T-cell (primary cell): ENCODE measurements at places on chromosomes 2 and 18. TPM values are rescaled to one million over a fixed set of nuclear protein-coding genes. Genes with fewer than 3 reads are reported as not detected.

DNA sequence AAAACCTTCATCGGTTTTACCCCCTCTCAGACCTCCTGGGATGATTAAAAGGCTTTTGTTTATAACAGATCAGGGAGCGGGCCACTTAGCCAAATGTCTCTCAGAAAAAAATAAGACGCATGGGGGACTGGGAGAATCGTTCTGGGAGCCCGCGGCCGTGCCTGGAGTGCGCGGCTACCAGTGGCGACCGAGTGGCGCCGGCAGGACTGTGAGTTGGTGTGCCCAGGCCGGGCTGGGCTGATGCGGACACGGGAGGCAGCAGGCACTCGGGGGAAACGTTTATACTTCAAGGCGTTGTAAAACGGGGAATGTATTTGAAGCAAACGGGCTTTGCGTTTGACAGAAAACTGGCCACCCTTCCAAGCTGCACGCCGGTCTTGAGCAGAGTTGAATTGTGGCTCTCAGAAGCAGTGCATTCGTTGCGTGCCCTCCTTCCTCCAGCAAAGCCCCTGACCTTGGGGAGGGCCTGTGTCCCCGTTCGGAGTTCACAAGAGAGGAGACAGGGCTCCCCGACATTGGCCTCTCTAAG, 4.7 kb upstream of the HOXD10 start:
- DNase-seq, result no peak
- no peak overlapping the region for H3K4me3 ChIP-seq
- H3K4me1 ChIP-seq, result peaks cover 8% of the 10 kb centered on the region
- no peak overlapping the region for H3K27ac ChIP-seq
- H3K36me3 ChIP-seq, result no peaks in the 10 kb centered on the region

GRCh38 chr2:15745350-15745749, 153.7 kb downstream of the DDX1 start:
- DNase-seq, result no peak
- no peaks in the 10 kb centered on the region for H3K36me3 ChIP-seq
- H3K27ac ChIP-seq, result no peak overlapping the region
- H3K4me3 ChIP-seq, result no peak overlapping the region
- no peaks in the 10 kb centered on the region for H3K4me1 ChIP-seq

GRCh38 chr2:66437691-66438497, 3.0 kb downstream of the MEIS1 start:
- H3K4me3 ChIP-seq, result no peak overlapping the region
- no peak for DNase-seq
- H3K36me3 ChIP-seq, result no peaks in the 10 kb centered on the region
- H3K27ac ChIP-seq, result no peak overlapping the region
- H3K4me1 ChIP-seq, result peaks cover 23% of the 10 kb centered on the region

Gene IL37
- total RNA-seq, result not detected

Gene WDFY1
- 45.2 TPM for total RNA-seq

GRCh38 chr2:117603060-117603459, 211.4 kb upstream of the DDX18 start:
- no peaks in the 10 kb centered on the region for H3K27me3 ChIP-seq
- DNase-seq, result no peak

DNA sequence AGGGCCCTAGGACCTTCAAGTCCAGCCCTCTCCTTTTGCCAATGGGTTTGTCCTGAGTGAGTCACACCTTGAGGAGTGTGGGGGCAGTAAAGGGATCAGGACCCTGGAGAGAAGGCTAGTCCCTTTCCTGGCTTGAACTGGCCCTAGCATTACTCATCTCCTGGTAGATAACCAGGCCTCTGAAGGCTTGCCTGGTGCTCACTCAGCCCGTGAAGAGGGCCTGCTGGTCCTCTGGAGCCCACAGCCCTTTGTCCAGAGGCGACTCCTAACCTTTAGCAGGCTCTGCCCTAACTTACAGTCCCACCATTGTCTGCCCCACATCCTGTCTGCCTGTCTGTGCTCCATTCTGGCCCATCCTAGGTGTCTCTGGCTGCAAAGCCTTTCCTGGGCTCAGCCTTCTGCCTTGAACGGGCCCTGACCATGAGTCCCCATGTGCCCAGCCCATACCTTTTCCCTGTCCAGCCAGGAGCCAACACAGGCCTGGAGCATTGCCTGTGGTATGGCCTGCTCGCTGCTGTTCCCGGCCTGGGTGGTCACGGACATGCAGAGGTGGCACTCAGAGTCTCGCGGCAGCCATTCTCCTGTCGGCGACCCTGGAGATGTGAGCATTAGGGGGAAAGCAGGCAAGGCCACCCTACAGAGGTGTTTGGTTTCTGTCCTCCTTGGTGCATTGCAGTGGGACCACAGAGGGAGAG, 5.0 kb downstream of the SFTPB start:
- H3K27me3 ChIP-seq, result peaks cover 17% of the 10 kb centered on the region
- no peak overlapping the region for H3K27ac ChIP-seq
- H3K4me1 ChIP-seq, result peaks cover 3% of the 10 kb centered on the region

GRCh38 chr2:151999053-151999452, 99.8 kb downstream of the CACNB4 start:
- no peaks in the 10 kb centered on the region for H3K36me3 ChIP-seq
- H3K4me3 ChIP-seq, result no peak overlapping the region
- no peak for DNase-seq
- H3K27me3 ChIP-seq, result no peaks in the 10 kb centered on the region
- no peak overlapping the region for H3K27ac ChIP-seq
- no peaks in the 10 kb centered on the region for H3K4me1 ChIP-seq

DNA sequence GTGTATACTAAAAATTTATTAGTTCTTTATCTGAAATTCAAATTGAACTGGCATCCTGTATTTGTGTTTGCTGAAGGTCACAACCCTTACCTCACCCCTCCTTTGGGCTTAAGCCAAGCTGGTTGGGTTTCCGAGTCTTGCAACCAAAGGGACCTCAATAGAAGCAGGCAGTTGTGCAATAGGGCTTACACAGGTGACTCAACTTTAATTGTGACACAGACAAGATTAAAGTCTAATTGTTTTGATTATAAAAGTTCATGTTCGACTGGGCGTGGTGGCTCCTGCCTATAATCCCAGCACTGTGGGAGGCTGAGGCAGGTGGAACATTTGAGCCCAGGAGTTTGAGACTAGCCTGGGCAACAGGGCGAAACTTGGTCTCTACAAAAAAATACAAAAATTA, 71.5 kb downstream of the RAB31 start:
- H3K27ac ChIP-seq, result no peak overlapping the region
- H3K27me3 ChIP-seq, result no peaks in the 10 kb centered on the region
- no peak for DNase-seq
- H3K36me3 ChIP-seq, result no peaks in the 10 kb centered on the region

DNA sequence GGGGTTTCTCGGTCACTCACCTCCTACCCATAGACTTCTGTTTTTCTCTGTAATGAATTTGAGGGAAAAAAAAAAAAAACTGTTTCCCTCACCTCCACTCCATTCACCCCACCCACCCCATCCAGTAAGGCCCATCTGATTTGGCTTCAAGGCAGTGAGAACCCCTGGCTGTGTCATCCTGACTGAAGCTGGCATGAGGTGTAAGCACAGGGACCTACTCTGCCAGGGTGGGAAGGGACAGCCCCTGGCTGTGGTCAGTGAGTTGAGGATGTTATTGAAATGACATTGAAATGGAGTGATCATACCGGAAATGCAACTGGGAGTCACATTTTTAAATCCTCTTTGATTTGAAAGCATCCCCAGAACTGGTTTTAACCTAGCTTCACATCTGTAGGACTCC, 19.1 kb upstream of the BCL2L11 start:
- no peaks in the 10 kb centered on the region for H3K36me3 ChIP-seq
- no peak for DNase-seq
- peaks cover 6% of the 10 kb centered on the region for H3K4me1 ChIP-seq

DNA sequence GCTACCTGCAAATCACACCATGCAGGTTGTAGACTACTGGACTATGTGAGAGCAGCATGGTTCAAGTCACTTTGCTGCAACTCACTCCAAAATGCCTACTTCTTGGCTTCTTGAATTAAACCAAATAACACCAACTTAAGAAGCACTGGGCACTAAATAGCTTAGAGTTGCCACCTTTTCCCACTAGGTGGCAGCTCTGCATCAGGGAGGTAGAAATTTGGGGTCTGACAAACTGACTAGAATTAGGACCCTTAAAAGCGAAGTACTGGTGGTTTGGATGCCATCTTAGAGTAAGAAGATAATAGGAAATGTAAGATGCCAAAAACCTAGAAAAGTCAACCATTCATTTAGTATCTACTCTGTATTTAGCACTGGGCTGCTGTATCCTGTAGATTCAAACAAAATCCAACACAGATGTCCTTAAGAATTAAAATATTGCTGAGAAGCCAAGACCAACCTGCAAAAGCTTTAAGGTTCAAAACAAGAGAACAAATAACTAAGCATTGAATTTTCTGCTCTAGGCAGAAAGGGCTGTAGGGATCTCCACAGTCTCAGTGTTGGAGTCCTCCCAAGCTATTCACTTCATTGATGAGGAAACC, 65.5 kb downstream of the CCBE1 start:
- DNase-seq, result no peak
- no peaks in the 10 kb centered on the region for H3K4me1 ChIP-seq
- no peak overlapping the region for H3K27ac ChIP-seq
- H3K4me3 ChIP-seq, result no peak overlapping the region

Gene CTLA4
- total RNA-seq, result 11.9 TPM

Gene FOXD4L1
- total RNA-seq, result 0.38 TPM

- no peaks in the 10 kb centered on the region for H3K36me3 ChIP-seq
- no peak overlapping the region for H3K4me3 ChIP-seq
- H3K27ac ChIP-seq, result no peak overlapping the region
- DNase-seq, result no peak
- H3K27me3 ChIP-seq, result peaks cover 22% of the 10 kb centered on the region
- no peaks in the 10 kb centered on the region for H3K4me1 ChIP-seq
These were observed 37.7 kb downstream of the PSD4 start for GRCh38 chr2:113211226-113212105.

GRCh38 chr2:219664944-219665343, 37.5 kb downstream of the SLC4A3 start:
- H3K4me3 ChIP-seq, result no peak overlapping the region
- no peak for DNase-seq
- no peaks in the 10 kb centered on the region for H3K4me1 ChIP-seq
- H3K27ac ChIP-seq, result no peak overlapping the region
- H3K36me3 ChIP-seq, result no peaks in the 10 kb centered on the region

- no peaks in the 10 kb centered on the region for H3K36me3 ChIP-seq
- no peak overlapping the region for H3K27ac ChIP-seq
- DNase-seq, result no peak
- H3K4me1 ChIP-seq, result no peaks in the 10 kb centered on the region
- H3K4me3 ChIP-seq, result no peak overlapping the region
- no peaks in the 10 kb centered on the region for H3K27me3 ChIP-seq
These were observed 150.5 kb upstream of the L3MBTL4 start for GRCh38 chr18:6564950-6565814.

Gene FAP
- total RNA-seq, result 0.88 TPM

DNA sequence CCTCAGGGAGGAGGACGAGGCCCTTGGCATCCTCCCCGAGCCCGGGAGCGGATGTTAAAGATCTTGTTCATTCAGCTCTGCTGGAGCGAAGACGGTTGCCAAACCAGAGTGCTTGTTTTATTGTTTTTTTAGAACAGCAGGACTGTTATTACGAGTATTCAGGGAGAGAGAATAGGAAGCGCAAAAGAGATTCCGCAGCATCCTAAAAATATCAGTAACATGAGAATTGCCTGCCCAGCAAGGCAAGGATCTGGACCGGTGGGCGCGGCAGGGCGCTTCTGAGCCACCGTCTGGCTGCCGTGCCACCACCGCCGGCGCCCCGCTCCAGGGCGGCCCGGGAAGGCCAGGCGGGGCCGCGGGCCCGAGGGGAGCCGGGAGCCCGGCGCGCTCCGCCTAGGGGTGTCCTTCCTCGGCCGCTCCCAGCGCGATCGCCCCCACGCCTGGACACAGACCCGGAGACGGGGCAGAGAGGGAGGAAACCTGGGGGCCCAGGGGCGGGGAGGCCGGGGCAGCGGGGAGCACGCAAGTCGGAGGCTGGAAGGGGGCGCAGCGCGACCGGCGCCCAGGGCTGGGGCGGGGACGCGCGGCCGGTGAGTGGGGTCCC, 843 bp downstream of the CYS1 start:
- H3K4me1 ChIP-seq, result peaks cover 7% of the 10 kb centered on the region
- no peak for DNase-seq
- H3K36me3 ChIP-seq, result no peaks in the 10 kb centered on the region
- H3K4me3 ChIP-seq, result no peak overlapping the region
- no peak overlapping the region for H3K27ac ChIP-seq
- peaks cover 81% of the 10 kb centered on the region for H3K27me3 ChIP-seq

- no peak overlapping the region for H3K27ac ChIP-seq
- H3K4me1 ChIP-seq, result no peaks in the 10 kb centered on the region
- no peaks in the 10 kb centered on the region for H3K36me3 ChIP-seq
- DNase-seq, result no peak
These were observed 33.7 kb upstream of the NPAS2 start for GRCh38 chr2:100786297-100786658.

Gene DNAJC5G
- total RNA-seq, result not detected

DNA sequence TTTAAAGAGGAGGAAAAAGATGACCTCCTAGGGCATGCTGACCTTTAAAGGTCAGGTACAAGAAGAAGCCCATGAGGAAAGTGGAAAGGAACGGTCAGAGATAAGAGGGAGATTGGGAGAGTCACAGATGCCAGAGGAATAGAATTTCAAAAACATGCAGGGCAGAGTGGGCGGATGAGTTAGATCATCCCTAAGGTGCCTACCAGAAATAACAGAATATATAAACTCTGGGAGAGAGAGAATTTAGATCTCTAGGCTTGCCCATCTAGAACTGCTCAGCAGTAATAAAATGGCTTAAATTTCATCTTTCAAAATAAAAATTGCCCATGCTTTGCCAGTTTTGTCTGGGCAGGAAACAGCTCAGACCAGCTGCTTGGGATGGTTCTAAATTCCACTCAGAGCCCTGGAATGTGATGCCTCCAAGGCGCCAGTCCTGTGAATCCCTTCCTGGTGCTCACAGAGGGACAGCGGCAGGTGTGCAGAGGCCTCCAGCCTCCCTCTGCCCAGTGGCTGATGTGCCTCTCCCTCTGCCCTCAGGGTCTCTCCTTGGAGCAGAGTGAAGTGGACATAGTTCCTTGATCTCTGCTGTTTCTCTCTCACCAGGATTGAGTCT, 130.9 kb downstream of the ANTXR1 start:
- no peaks in the 10 kb centered on the region for H3K36me3 ChIP-seq
- no peak for DNase-seq
- no peaks in the 10 kb centered on the region for H3K27me3 ChIP-seq

Gene IL36RN
- not detected for total RNA-seq

GRCh38 chr2:151097128-151097527, 164.5 kb downstream of the RBM43 start:
- H3K27me3 ChIP-seq, result no peaks in the 10 kb centered on the region
- H3K4me3 ChIP-seq, result no peak overlapping the region
- no peaks in the 10 kb centered on the region for H3K4me1 ChIP-seq
- no peaks in the 10 kb centered on the region for H3K36me3 ChIP-seq
- no peak overlapping the region for H3K27ac ChIP-seq

Gene STAT4
- total RNA-seq, result 140 TPM
